ENCODE measurements at places on chromosomes 16 and 17.

GRCh38 chr17:9218064-9218635 lies 196.8 kb downstream of the NTN1 start:
- no peak for DNase-seq

DNA sequence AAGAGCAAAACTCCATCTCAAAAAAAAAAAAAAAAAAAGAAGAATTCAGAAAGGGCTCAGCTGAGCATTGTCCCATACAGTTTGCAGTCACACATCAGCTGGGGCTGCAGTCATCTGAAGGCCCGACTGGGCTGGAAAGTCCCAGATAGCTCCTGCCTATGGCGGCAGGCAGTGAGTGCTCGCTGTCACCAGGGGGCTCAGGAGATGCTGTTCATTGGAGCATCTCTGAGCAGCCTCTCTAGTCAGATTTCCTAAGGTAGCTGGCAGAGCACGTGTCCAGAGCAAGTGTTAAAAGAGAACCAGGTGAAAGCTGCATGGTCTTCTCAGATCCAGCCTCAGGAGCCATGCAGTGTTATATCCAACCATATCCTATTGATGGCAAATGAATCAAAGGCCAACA lies 75.8 kb downstream of the WSCD1 start:
- DNase-seq: no peak

GRCh38 chr16:62445909-62446308 lies 409.7 kb upstream of the CDH8 start:
- DNase-seq: no peak

DNA sequence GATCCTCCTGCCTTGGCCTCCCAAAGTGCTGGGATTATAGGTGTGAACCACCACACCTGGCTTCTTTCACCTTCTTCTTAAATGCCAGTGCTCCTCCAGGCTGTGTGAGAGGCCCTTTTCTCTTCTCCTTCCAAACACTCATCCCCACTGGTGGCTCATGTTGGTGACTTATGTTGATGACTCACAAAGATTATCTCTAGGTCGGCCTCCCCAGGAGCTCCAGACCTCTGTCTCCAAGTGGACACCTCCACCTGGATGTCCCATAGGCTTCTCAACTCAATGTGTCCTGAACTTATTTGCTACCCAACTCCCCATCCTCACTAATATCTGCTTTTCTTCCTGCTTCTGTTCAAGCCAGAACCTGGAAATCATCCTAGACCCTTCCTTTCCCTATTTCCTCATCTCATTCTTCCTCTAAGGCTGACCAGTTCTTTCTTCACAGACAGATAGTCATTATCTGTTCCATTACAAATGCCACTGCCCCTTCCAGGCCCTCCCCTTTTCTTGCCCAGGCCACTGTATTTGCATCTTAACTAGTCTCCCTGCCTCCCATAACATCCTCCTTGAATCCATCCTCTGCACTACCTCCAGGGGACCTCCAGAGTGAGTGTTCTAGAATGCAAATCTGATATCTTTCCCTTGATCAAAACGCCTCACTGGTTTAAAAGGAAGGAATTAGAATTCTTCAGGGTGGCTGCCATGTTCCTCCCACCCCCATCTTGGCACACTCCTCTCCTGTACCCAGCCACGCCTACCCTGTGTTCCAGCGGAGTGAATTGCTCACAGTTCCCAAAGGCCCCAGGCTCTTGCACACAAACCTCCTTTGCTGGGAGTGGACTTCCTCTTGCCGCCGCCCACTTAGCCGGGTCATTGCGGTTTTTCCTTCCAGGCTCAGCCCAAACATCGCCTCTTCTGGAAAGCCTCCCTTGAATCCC lies 34.8 kb upstream of the FBXO47 start:
- DNase-seq: no peak

DNA sequence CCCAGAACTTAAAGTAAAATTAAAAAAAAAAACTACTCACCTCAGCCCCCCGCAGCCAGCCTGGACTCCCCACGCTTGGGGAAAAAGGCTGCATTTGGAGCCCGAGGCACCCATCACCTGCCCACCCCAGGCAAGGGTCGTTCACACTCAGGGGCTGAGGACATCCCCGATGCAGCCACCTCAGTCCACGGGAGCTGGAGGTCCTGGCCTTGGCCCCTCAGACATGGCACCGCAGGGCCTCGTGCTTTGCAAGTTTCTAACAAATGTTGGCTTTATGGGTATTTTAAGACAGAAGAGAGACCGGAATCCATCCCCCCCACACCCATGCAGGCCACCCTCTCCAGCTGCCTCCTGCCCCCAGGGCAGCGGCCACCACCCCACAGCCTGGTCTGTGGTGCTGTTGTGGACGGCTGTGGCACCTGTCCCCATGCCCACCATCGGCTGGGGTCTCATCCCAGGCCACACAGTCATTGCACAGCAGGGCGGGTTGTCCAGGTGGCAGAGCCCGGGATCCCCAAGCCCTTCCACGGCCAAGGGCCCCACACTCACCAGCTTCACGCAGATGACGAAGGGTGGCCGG lies 116.4 kb upstream of the ZNF750 start:
- DNase-seq: no peak

- no peak for DNase-seq
Measured at GRCh38 chr16:46882304-46882939, 1.7 kb upstream of the GPT2 start.

GRCh38 chr16:47565454-47565853 lies 104.3 kb downstream of the PHKB start:
- no peak for DNase-seq

DNA sequence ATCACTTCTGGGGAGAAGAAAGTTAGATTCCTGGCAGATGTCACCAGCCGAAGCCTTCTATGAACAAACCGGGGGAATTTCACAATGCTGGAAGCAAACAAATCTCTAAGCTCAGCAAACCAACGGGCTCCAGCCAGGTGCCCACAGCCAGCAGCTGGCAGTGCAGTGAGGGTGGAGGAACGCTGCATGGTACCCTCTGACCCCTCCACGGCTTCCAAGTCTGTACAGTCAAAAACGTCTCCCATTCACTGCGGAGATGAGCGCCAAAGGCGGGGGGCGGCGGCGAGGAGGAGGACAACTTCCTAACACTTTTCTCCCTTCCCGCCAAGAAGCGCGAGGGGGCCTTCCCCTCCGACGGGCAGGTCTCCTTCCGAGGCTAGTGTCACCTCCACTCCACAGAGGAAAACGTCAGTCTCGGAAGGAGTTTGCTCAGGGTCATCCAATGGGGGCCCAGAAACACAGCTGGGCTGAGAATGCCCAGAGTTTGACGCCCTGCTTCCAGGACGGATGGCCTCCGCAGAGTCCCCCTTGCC lies 924 bp downstream of the ZNF598 start:
- DNase-seq: no peak

- DNase-seq: no peak
Measured at GRCh38 chr17:29560316-29560715, 6.5 kb downstream of the ABHD15 start.

DNA sequence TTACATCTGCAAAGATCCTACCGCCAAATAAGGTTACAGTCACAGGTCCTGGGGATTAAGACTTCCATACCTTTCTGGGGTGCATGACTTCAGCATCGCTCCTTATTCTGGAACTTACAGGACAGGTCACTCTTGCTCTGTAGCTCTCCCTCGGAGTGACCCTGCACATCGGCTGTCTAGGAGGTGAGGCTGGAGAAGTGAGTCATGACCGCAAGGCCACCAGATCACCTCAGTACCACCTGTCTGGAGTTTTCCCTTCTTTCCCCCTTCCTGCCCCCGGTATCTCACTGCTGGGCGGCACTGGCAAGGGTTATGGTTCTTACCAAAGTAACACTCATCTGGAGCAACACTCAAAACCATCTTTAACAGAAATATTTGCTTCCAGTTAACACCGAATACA lies 374.8 kb downstream of the SLC39A11 start:
- DNase-seq: no peak

DNA sequence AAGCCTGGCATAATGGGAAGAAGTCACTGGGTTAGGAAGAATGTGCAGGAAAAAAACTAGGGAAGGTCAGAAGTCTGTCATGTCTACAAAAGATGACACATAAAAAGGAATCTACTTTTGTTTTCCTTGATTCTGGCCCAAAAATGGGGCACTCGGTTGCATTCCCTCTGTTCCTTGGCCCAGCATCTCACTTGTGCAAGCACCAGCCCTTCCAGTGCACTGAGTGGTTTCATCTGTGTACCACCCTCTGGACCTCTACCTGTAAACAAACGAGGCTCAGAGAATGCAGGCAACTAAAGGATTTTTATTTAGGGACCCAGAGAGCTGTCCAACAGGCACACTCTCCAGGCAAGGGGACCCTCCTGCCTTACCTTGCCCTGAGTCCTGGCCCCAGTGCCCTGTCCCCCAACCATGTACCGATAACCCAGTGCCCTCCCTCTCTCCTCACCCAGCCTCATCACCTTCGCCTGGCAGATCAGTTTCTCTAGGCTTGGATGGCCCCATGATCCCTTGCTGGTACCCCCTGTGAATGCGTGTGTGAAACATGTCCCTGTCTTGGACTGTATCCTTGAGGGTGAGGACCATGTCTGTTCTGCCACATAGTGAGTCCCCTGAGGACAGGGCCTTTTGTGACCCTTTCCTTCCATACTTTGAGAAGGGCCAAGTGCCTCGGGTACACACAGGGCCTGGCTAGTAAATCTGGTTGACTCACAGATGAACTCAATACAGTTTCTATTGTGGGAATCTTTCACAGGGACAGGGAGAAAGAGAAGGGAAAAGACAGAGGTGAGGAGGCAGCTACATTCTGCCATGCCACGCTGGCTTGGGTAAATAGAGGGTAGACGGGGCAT lies 13.3 kb downstream of the NXPH3 start:
- no peak for DNase-seq

DNA sequence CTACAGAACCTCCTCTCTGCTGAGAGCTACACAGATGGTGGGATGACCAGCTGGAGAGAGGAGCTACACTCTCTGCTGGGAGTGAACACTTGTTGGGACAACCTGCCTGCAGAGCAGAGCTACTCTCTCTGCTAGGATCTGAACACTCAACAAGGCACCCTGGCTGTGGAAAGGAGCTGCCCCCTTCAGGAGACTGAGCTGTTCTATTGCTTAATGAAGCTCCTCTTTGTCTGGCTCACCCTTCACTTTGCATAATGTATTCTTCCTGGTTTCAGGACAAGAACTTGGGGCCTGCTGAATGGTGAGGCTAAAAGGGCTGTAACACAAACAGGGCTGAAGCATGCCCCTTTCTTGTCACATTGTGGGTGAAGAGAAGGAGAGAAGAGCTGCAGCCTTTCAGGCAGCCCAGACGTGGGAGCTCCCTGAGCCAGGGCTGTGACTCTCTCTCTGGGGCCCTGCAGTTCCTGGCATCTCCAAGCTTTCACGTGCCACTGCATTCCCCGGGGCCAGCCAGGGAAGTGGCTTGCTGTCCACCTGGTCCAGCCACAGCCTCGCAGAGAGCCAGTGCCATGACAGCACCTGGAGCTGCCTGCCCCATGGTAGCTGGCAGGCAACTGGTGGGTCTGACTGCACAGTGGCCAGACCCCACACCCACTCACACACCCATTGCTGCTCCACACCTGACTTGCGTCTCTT lies 272.8 kb upstream of the KCNJ16 start:
- DNase-seq: no peak
